ENCODE measurements at places on chromosomes 6 and 20.
A peak's percentile ranks its signal among the peaks of the same experiment; 100 is the strongest.

DNA sequence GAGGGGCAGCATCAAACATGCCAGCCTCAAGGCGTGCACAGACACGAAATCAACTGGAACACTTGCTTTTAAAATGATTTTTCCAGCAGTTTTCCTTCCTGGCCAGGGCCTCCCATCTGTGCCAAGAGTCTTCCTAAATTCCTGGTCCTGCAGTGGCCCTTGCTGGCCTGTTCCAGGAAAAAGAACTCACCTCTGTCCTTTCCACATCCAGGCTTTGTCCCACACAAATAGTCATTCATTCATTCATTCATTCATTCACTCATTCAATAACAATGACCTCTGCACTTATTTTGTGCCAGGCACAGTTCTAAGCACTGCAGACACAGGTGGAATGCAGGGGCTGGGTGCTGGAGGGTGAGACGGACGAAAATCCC is 89.0 kb upstream of the CCDC167 start:
- DNase-seq: no peak

- no peak for DNase-seq
Measured at GRCh38 chr6:34025861-34026260, 120.0 kb downstream of the GRM4 start.

DNA sequence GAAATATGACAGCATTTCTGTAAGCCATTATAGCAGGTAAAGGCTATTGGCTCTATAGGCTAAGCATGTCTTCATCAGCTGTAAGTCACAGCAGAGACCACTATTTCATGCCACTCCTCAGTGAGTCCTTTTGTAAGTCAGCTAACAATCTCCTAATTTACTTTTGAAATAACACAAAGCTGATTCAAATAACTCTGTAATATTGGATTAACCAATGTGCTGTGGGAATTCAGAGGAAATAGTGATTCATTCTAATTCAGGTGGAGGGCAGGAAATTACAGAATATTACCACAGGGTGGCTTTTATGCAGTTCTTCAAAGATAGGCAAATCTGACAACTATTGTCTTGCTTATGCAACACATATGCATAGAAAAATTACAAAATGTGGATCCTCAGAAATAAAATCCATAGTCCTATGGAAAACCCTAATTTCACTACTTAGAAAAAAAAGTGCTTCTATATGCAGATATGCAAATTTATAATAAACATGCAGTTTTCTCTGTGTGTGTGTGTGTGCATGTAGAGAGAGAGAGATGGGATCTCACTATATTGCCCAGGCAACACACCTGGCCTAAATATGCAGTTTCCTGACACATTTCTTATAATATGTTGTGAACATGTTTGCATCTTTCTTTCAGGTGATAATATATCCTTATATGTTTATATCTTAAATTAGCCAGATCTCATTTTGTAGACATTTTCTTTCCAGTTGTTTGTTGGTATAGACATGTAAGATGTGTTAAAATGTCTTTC is 4.8 kb upstream of the SMIM28 start:
- DNase-seq: no peak

DNA sequence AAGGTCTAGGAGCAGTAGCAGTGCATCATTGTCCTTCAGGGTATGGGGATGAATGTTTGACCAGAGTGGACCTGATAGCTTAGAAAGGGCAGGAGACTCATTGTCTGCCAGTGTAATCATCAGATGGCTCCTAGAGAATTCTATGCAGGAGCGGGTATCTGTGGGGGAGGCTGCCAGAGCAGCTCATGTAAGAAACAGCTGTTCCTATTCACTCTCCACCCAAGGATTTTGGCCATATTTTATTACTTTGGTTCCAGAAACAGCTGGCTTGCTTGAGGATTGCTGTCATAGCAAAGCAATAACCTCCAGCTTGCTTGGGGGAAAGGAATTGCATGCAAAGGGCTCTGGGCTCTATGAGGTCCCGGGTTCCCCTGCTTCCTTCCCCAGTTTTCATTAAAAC is 44.1 kb downstream of the RALY start:
- DNase-seq: no peak

GRCh38 chr6:73929405-73929804 is 233.4 kb downstream of the CD109 start:
- no peak for DNase-seq

DNA sequence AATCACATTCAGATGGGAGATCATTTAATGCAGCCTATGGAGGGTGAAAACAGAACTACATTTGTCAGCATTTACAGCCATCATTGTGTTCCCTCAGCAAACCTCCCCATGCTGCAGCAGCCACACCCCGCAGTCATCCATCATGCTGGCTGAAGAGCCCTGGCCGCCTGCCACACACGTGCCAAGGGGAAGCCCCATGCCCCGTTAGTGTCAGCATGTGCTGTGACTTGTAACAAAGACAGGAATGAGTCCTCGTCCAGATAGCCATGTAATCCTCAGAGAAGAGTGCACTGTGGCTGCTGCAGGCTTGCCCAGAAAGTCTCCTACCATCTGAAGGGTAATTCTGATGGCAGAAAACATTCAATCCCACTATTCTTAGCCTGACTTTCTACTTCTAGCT is 1097.8 kb downstream of the KIF16B start:
- DNase-seq: peak; percentile 4

DNA sequence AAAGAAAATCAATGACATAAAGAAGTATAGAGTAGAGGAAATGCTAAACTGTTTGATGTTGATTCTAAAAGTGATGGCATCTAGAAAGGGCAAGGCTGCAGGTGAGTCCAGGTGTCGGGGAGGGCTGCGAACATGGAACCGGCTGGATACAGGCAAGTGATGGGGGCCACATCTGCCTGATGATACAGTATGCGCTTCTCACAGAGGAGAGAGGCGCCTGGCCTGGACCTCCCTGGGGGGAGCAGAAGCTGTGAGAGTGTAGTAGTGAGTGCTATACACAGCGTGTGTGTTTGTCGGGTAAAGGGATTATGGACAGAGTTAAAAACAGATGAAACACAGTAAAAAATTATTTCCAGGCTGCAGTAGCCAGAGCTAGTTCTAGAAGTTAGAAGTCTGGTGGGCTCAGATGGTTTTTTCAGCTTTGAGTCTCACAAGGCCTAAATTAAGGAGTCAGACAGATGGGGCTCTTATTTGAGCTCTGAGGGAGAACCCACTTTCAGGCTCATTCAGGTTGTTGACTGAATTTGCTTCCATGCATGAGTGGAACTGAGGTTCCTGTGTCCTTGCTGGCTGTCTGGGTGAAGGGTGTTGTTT is 195.8 kb upstream of the ARG1 start:
- no peak for DNase-seq

DNA sequence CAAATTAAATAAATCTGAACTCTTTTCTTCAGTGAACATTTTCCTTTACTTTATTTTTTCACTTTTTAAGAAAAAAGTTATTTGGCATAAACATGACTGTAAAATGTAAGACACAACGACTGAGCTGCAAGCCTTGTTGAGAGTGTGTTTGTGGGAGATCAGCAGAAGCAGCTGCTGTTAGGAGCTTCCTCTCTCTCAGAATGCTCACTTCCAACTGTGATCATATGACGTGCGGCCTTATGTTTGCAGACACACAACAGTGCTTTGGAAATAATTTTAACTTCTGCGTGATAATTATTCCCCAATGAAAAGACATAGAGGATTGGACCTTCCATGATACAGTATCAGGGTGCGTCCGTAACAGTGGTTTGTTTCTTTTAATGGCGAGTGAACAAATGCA is 104.0 kb downstream of the ARHGAP18 start:
- no peak for DNase-seq

- DNase-seq: no peak
Measured at GRCh38 chr6:37106982-37107491, 62.9 kb upstream of the PIM1 start.

- DNase-seq: no peak
Measured at GRCh38 chr20:23155141-23155590, 69.0 kb upstream of the CD93 start.

Measured in kidney epithelial cell (primary cell).